Activated T-helper 9 cell treated with anti-CD3 and anti-CD28 coated beads, Interleukin-2, amount 50 U/mL, for 16 hours (primary cell): ENCODE measurements at places on chromosomes 4 and X.

- DNase-seq, result no peak
Observed at GRCh38 chr4:1368421-1369090, 21.5 kb downstream of the UVSSA start.

- peak; percentile 8 for DNase-seq
Observed at GRCh38 chr4:118850488-118851173, 14.7 kb upstream of the SEC24D start.

DNA sequence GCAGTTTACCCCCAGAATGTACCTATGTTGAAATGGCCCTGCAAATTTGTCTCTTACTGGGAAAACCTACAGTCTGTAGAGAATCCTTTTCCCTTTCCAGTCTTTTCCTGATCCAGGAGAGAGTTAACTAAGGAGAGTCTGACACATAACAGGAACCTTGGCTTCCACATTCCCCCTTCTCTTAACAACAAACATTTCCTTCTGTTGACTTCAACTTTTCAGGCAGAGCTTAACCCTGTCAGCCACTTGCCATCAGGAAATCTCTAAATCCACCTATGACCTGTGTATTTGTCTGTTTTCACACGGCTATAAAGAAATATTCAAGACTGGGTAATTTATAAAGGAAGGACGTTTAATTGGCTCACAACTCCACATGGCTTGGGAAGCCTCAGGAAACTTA, 45.6 kb upstream of the GPR78 start:
- no peak for DNase-seq

DNA sequence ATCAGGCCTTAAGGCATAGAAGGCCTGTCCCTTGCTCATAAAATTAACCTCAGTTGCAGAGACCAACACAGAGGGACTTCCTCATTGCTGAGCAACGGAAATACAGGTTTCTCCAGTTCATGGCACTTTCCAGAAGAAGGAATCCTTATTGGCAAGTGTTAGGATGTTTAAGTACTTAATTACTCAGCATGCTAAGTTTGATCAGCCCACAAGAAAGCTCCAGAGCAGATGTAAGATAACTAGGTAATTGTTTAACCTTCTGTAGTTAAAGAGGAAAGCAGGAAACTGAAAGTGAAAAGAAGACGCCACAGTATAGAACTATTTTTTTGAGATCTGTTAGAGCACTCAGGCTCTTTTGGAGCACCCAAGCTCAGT, 33.5 kb downstream of the SMS start:
- no peak for DNase-seq

DNA sequence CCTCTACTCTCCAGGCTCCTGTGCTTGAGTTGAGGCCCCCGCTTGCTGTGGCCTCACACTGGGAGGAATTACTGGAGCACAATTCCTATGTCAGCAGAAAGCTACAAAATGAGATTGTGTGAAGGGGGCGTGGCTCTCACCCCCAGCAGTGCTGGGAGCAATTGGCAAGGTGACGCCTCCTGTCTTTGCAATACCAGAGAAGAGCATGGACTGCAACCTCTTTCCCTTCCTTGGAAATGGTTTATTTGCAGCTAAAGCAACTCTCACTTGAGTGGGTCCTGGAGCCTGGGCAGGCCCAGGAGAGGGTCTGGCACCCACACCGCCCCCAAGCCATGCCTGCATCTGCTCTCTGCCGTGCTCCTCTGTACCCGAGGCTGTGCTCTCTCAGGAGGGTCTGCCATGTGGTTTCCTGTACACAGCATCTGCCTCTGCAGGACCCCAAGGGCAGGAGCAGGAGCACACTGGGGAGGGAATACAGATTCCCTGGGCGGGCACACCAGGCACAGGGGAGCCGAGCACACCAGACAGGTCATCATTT, 32.9 kb upstream of the HGFAC start:
- no peak for DNase-seq

- no peak for DNase-seq
Observed at GRCh38 chrX:83516597-83516996, 8.5 kb downstream of the POU3F4 start.

DNA sequence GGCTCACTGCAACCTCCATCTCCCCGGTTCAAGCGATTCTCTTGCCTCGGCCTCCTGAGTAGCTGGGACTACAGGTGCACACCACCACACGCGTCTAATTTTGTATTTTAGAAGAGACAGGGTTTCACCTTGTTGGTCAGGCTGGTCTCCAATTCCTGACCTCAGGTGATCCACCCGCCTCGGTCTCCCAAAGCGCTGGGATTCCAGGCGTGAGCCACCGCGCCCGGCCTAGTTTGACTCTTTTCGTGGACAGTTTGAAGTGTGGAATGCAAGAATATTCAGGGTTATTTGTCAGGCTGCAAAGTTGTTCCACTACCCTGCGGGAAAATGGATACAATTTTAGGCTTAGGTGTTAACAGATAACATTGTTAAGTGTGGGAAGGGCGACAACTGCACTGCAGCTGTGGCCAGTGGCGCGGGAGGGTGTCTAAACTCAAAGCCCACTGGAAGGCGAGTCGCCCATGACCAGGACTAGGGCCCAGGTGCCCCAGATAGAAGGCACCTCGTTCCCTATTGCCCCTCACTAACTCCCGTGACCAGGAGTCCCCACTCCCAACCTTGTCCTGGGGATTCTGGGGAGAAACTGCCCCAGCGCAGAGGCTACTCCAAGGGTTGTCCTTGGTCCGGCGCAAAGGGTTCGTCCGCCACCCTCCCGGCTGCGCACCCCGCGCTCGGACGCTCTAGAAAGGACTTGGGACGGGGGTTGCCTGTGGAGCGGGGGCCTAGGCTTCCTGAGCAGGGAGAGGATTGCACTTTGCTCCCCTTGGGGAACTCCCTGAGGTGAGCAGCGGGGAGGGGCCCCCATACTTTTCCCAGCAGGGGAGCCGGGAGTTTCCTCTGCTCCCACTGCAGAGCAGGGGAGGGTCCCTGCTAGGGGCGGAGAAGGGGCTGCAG, 1.1 kb upstream of the CD99 start:
- DNase-seq, result no peak

GRCh38 chr4:123587983-123588494, 191.4 kb downstream of the SPRY1 start:
- no peak for DNase-seq

GRCh38 chr4:89258506-89258905, 49.1 kb downstream of the GPRIN3 start:
- no peak for DNase-seq

DNA sequence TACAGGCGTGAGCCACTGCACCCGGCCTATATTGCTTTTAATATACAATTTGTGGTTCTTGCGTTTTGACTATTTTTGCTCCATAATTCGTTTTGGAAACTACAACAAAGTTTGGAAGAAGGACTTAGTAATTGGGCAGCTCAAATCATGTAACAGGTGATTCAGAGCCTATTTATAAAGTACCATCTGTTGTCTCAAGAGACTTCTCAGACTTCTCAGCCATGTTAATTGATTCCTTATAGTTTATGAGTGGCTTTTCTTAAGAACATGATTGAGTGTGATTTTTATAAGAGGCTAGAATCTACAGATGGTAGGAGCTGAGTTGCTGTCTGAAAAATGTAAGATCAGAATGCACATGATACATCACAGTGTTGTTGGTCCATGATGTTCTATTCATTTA, 240.2 kb downstream of the ADGRL3 start:
- no peak for DNase-seq

DNA sequence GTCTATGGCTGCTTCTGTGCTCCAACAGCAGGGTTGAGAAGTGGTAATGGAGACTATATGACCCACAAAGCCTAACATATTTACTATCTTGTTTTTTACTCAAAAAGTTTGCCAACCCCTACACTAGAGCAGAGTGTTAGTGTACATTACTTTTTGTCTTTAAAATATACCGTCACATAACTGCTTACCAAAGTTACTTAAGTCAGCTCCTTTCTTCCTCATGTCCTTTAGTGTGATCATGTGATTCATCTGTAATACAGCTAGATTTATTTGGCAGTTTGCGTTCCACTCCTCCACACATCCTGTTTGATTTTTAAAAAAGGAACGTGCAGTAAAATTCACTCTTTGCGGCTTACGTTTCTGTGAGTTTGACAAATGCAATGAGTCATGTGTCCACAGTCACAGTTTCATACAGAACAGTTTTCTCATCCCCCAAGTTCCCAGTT, 162.4 kb upstream of the GPRIN3 start:
- DNase-seq, result no peak

DNA sequence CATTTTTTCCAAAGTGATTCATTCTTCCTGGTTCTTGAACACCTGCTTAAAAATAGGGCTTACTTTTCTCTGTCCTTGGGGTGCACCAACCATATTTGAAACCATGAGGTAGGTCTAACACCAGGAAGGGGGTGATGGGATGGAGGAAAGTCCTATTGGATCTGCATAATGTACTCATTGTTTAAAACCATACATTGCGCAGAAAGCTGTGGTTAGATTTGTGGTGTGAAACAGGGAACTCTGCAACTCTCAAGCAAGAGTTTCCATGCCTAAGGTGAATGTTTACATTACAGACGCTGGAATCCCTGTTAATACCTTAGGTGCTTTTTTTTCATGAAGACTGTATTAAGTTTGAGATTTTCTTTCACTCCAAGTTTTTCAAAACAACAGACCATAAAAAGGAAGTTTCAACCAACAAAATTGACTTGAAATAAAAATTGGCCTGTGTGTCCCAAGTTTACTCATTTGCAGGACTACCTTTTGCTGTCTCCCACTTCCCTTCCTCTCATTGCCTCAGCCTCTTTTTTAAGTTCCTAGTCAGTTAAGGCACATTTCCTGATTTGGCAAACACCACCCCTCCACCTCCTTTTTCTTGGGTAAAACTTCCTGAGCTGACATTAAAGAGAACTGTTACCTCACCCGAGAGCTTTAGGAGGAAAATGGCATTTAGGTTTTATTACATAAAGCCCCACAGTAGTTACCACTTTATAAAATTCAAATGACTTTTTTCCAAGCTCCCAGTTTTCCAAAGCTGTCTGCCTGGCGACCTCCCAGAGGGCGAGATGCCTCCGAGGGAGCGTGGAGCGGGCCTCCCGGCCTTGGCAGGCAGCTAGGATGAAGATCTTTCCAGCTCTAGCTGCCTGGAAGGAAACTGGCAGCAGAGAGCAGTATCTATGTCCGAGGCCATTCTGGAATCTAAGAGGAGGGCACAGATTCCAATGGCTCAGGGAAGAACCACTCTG, 47.9 kb upstream of the RBPJ start:
- no peak for DNase-seq

- DNase-seq, result no peak
Observed at GRCh38 chr4:1382776-1383727, 23.2 kb downstream of the NKX1-1 start.

DNA sequence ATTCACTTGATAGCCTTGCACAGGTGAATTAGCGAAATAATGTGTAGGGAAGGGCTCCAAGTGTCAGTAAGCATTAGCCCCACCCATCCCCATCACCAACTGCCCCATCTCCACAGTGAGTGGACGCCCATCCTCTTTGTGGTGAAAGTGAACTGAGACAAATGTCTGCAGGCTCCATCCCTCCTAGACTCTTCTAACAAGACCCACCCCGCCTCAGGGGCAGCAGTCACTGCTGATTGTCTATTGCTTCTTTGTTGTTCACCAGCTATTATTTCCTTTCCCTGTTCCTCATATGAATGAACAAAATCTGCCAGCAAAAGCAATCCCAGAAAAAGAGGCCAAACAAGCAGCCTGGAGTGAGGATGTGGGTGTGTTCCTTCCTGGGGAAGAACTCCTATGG, 96.4 kb downstream of the LDB2 start:
- no peak for DNase-seq

- DNase-seq, result no peak
Observed at GRCh38 chr4:3729188-3729881, 36.9 kb upstream of the ADRA2C start.

GRCh38 chr4:58064653-58065052, 954.5 kb upstream of the IGFBP7 start:
- DNase-seq, result no peak

GRCh38 chr4:138775890-138776289, 239.7 kb upstream of the NOCT start:
- DNase-seq, result no peak

DNA sequence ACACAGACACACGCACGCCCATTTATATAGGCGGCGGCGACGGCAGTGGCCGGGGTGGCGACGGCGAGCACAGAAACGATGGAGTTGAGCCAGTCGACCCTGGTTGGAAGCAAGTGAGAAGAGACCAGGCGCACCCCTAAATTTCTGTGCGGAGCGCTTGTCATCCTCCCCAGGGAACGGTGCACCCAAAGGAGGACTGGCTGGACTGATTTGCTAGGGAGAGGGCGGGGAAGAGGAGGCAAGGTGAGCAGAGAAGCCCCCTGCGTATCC, 302 bp downstream of the NHS start:
- no peak for DNase-seq

DNA sequence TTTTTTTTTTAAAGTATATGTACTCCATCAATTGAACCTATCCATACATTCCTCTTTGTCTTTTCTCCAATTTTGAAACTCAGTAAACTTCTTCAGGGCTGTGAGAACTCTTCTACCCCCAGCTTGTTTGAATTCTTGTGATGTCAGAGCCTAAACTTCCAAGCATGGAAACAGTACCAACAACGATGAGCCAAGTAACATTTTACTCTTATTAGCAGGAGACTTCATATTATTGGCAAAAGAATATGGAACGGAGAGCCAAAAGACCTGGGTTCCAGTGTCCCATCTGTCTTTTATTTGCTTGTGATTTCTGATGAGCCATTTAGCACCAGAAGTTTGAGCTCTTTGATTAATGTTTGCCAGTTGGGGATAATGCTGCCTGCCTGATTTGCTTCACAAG, 5.3 kb downstream of the DIAPH2 start:
- no peak for DNase-seq

- DNase-seq, result no peak
Observed at GRCh38 chrX:22171287-22172060, 101.2 kb upstream of the CBLL2 start.

DNA sequence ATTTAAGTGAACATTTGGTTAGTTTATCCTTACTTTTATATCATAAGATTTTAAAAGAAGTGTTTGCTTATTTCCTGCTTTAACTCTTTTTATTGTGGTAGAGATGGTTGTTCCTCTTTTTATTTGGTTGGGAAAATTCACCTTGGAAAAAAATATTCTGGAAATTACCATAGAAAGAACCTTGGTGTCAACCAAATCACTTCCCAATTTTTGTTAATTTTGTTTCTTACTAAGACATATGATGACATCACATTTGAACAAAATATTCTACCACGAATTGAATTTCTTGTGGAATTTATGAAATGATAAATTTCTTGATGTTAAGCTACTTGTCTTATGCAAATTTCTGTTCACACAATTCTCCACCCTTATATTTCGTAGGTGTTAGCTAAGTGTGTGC, 33.7 kb downstream of the LAMTOR3 start:
- DNase-seq, result no peak

DNA sequence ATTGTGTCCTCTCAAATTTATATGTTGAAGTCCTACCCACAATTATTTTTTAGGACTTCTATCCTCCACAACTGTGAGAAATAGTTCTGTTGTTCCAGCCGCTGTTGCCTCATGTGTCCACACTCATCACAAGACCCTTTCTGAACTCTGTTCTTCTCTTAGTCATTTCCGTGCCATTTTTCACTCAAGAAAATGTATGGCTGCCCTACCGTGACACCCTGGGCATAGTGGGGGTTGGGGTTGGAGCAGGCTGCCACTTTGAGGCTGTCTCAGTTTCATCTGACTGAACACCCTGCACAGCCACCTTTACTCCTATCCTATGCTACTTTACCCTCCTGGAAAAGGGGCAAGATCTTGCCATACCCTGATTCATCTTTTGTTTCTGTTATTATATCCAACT, 319.1 kb downstream of the TENM3 start:
- no peak for DNase-seq
